Myometrial cell (primary cell): ENCODE measurements at places on chromosomes 13 and 19. TPM values are rescaled to one million over a fixed set of nuclear protein-coding genes. Genes with fewer than 3 reads are reported as not detected.

DUXA gene
- total RNA-seq, result not detected in 2 replicates

MUC16 gene
- not detected in 2 replicates for total RNA-seq

URAD gene
- not detected in 2 replicates for total RNA-seq

PNMA8B gene
- total RNA-seq, result 0.29 and 0.35 TPM in 2 replicates

APOC4 gene
- not detected in 2 replicates for total RNA-seq

LIG4 gene
- 5.2 and 8.3 TPM in 2 replicates for total RNA-seq

MATK gene
- total RNA-seq, result not detected in 2 replicates

OVOL3 gene
- not detected in 2 replicates for total RNA-seq

ZNF285 gene
- 0.58 and 2.3 TPM in 2 replicates for total RNA-seq

TARM1 gene
- total RNA-seq, result not detected in 2 replicates

ALOX5AP gene
- total RNA-seq, result not detected in 2 replicates

HOMER3 gene
- 85.4 and 94.0 TPM in 2 replicates for total RNA-seq

SIPA1L3 gene
- 20.2 and 25.4 TPM in 2 replicates for total RNA-seq

ZNF616 gene
- total RNA-seq, result 4.6 and 6.1 TPM in 2 replicates

CEACAM3 gene
- total RNA-seq, result not detected in 2 replicates

ZSCAN5B gene
- 0.18 TPM in 1 of 2 replicates, not detected in the other for total RNA-seq

TMEM150B gene
- not detected in 2 replicates for total RNA-seq
